Stimulated activated CD8-positive, alpha-beta memory T cell treated with anti-CD3 and anti-CD28 coated beads, Interleukin-7, amount 100 ng/mL, for 4 hours (primary cell): ENCODE measurements at places on chromosomes 4 and X.

DNA sequence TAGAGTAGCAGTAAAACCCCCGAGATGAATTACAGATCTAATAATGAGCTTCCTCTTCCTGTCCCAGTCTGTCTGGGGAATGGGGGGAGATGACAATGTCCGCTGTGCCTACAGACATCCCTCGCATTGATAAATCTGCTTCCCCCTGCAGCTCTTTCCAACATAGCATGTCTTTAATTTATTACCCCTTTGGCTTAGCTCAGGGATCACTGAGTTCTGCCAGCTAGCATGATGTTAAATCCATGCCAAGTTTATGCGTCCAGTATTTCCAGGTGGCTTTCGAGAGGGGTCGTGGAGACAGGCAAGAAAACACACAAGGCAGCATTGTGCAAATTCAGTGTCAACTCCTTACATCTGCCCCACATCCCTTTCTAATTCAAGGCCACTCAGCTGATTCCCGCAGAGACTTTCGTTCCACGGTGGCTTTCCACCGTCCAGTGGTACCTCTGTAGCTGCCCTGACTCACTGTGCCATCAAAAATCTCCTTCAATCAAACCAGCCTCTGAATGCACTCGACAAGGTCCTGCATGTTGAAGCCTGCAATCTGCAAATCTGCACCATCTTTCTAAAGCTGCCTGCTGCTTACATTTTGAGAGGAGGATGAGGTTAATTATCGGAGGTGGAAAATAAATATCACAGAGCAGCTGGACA lies 75.1 kb downstream of the MXRA5 start:
- DNase-seq, result no peak

DNA sequence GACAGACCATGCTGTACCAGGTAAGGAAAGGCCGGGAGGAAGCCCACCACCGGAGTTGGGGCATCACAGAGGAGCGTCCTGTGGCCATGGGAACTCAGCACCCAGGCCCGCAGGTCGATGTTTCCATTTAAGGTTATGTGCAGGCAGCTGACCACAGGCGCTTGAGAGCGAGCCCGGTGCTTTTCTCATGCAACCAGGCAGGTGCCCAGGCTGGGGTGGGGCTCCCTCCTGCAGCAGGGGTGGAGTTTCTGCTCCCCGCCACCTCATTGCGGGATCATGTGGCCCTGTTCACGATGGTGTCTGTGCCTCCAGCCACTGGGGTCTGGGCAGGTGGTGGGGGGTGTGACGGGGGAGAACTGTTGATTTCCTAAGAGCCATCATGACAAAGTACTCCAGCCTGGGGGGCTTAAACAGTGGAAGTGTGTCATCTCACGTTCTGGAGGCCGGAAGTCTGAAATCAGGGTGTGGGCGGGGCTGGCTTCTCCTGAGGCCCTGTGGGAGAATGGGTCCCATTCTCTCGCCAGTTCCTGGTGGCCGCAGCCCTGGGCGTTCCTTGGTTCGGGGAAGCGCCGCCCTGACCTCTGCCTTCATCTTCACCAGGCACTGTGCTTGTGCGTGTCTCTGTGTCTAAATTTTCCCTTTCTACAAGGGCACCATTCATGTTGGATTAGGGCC lies 60.9 kb downstream of the CPZ start:
- DNase-seq, result no peak

DNA sequence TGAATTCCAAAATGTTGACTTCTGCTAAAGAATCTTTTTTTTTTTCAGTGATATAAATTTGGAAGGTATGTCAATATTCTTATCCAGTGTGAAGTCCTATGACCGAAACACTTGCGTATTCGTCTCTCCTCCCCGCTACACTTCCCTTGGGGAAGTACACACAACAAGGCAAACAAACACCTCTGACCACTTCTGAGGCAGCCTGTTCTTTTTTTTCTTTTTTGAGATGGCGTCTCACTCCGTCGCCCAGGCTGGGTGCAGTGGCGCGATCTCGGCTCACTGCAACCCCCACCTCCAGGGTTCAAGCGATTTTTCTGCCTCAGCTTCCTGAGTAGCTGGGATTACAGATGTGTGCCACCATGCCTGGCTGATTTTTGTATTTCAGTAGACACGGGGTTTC lies 78.1 kb upstream of the DHRSX start:
- no peak for DNase-seq

GRCh38 chr4:62193761-62194160 lies 993.6 kb downstream of the ADGRL3 start:
- no peak for DNase-seq

GRCh38 chr4:6423575-6423974 lies 48.8 kb downstream of the PPP2R2C start:
- no peak for DNase-seq

GRCh38 chr4:98613453-98614075 lies 44.8 kb downstream of the TSPAN5 start:
- DNase-seq, result no peak

GRCh38 chr4:41822325-41822724 lies 73.8 kb upstream of the PHOX2B start:
- no peak for DNase-seq

GRCh38 chrX:63128509-63128908 lies 222.6 kb downstream of the SPIN4 start:
- no peak for DNase-seq

DNA sequence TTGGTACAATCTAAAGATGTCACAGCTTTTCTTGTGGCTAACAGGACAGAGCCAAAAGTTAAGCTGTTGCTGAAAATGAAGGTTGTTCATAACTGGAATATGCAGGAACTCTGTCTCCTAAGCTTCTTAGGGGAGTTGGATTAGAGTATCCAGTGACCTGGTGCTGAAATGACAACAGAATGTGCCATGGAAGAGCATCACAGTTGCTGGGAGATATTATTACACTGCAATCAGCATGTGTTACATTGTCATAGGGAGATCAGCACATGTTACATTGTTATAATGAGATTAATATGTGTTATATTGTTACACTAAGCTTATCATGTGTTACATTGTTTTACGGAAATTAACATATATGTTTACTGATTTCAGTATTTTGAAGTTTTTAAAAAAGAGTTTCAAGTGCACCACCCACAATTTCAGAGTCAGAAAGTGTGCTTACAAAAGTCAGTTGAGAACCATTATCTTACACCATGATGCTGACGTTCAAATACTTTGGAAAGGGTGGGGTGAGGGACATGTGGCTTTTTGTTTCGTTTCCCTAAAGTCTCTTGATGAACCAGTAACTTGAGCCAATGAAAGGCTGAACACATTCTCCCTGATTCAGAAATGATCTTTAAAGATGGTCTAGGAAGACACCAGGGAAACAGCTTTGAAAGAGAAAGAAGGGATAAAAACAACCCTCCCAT lies 113.4 kb downstream of the DRD5 start:
- no peak for DNase-seq
